Calu3 (cell line): ENCODE measurements at places on chromosomes 1 and 21.

- DNase-seq: no peak
Observed at GRCh38 chr1:18934205-18935000, 22.1 kb downstream of the IFFO2 start.

GRCh38 chr1:151526735-151527525, 13.2 kb upstream of the TUFT1 start:
- no peak for DNase-seq

DNA sequence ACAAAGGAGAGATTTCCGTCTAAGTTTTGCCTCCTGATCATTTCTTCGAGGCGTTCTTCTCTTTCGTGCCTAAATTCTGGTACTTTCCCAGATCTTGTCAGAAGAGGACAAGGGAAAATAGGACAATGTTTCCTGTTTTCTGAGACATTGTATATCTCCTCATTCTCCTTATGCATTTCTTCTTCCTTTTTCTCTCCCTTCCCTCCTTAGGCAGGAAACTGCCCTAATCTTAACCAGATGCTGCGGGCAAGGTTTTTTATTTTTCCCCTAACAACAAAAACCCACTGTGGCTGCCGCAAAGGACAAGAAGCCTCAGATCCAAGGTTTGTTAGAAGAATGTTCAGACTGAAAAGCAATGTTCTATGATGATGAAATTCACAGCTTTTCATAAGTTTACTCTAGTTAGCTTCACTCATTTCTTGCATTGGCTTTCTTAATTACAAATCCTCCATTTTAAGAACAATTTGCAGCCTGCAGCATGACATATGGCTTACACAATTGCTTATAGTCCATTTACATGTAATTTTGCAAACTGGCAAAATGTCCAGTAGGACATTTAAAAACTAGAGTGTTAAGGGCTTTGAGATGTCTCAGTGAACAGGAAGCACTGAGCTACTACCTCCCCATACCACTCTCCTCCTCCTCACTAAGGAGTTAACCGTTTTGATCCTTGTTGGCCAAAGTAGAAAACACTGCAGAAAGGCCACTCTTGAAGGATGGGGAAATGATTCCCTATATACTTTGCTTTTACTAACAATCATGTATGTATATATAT, 624 bp downstream of the CTSK start:
- no peak for DNase-seq

GRCh38 chr1:1630191-1630964, 1.6 kb upstream of the MMP23B start:
- no peak for DNase-seq

- DNase-seq: no peak
Observed at GRCh38 chr1:20867062-20867461, 80.0 kb upstream of the HP1BP3 start.

- no peak for DNase-seq
Observed at GRCh38 chr21:22399681-22400514, 1401.7 kb downstream of the NCAM2 start.

GRCh38 chr1:244761279-244761678, 74.2 kb upstream of the COX20 start:
- no peak for DNase-seq
